ENCODE measurements at places on chromosomes 3 and 15. TPM values are rescaled to one million over a fixed set of nuclear protein-coding genes. Genes with fewer than 3 reads are reported as not detected.

Gene CLDN11
- total RNA-seq = 411 TPM

Gene ZNF280D
- 51.8 TPM for total RNA-seq

Gene TMEM62
- 18.4 TPM for total RNA-seq

Gene A4GNT
- total RNA-seq = not detected

Gene TMC3
- not detected for total RNA-seq

Gene IQSEC1
- total RNA-seq = 19.9 TPM

Gene GPR171
- total RNA-seq = not detected

Gene RPP25
- 11.0 TPM for total RNA-seq

Gene CYP1A1
- not detected for total RNA-seq

Gene ACTRT3
- 5.2 TPM for total RNA-seq

Gene NUP210
- total RNA-seq = under 0.01 TPM

Gene PSMA4
- 291 TPM for total RNA-seq

Gene CPLX3
- not detected for total RNA-seq

Gene EPHA3
- under 0.01 TPM for total RNA-seq
